ENCODE measurements at places on chromosomes 13 and 19.

DNA sequence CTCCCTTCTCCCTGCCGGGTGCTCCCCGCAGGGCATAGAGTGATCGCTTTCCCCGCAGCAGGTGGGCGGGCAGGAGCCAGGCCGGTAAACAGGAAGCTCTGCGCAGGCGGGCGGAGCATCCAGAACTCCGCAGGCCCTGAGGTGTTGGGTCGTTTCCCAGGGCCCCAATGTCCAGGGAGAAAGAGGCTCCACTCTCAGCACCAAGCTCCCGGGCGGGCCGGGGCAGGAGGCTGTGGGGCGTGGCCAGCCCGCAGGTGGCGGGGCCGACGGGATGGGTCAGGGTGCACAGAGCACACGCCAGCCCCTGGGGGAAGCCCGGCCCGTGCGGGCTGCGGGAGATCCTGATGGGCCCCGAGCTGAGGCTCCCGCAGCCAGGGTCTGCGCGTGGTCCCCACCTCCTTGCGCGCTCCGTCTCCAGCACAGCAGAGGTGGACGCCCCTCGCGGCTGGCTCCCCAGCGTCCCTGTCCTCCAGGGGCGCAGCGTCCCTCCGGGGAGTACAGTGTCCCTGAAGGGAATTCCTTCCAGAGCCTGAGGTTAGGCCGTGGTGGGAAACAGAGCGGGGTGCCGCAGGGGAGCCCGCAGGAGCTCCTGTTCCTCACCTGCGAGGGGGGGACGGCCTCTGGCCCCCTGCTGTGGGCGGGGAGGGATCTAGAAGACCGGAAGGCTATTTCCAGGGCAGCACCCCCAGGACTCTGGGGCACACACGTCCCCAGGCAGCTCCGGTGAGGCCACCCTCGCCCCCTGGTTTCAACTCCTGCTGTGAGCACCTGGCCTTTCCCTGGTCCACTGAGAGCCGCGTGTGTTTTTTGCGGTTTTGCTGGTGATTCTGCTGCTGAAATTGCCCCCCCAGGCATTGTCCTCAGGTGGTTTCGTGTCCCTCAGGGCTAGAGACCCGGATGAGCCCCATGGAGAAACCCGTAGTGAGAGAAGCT is 12.2 kb downstream of the PIP5K1C start:
- no peak for DNase-seq

- DNase-seq, result no peak
Measured at GRCh38 chr19:18606281-18607225, at the start of gene CRLF1. Gene CRLF1, minus strand, starts transcription at chr19:18606799. Its CDS starts 143 bp downstream, at chr19:18606656.

GRCh38 chr13:48315969-48316650 is 12.6 kb downstream of the RB1 start:
- no peak for DNase-seq

DNA sequence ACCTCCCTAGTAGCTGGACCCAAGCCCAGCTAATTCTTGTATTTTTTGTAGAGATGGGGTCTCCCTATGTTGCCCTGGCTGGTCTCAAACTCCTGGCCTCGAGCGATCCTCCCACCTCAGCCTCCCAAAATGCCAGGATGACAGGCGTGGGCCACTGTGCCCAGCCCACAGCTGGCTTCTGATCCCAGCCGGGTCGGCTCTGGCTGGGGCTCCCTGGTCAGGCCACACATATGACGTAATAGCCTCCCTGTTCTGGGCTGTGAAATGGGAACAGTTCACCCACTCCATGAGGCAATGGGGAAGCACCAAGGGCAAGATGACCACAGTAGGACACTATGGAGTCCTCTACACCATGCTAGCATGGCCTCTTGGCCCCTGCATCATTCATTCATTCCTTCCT is 41.1 kb downstream of the TINCR start:
- no peak for DNase-seq

GRCh38 chr13:44574466-44574855 is 1.7 kb downstream of the TSC22D1 start:
- DNase-seq, result no peak

- no peak for DNase-seq
Measured at GRCh38 chr13:110214637-110215036, 92.3 kb downstream of the COL4A1 start.

- DNase-seq, result no peak
Measured at GRCh38 chr19:1284979-1285736, 515 bp upstream of the EFNA2 start.

GRCh38 chr13:64529874-64530485 is 2700.2 kb downstream of the PCDH9 start:
- no peak for DNase-seq

- no peak for DNase-seq
Measured at GRCh38 chr13:98797456-98797855, 45.0 kb upstream of the SLC15A1 start.
